Activated T-cell treated with anti-CD3 and anti-CD28 coated beads, Interleukin-2, amount 50 U/mL, for 48 hours (primary cell): ENCODE measurements at places on chromosomes 3 and 15.
A peak's percentile ranks its signal among the peaks of the same experiment; 100 is the strongest.

DNA sequence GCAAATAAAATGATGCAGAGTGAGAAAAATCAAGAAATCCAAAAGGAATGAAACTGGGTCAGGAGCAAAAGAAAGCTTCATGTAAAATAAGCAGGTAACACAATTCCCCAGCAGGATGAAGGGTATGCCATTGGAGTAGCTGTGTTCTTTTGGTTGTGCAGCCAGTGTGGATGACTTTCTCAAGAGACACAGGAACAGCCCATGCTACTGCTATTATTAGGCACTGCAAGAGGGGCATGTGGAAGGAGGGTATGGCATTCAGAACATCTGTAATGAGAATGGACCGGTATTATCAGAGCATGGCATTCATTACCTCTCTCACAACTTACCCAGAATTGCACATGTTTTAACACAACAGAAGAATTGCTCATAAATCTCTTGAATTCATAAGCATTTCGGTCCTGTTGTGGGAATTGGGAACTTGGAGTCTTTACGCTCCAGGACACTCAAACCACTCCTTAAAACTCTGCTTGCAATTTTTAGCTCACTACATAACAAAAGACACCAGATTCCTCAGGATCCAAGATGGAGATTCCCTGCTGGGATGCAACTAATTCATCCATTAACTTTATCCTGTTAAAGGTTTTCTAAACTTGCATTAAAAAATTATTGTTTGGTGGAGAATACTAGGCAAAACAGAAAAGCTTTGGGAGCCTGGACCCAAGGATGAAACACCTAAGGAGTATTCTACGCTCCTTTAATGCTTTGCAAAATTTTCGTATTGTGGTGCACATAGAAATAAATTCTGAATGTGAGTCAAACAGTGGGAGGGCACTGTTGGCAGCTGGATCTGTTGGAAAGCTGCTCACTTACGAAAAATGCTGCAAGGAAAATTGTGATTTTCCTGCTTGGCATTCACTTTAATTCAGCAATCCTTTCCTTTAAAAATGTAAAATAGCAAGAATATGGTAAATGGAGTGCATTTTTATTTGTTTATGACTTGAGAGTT is 34.6 kb upstream of the CDIN1 start:
- DNase-seq, result no peak

DNA sequence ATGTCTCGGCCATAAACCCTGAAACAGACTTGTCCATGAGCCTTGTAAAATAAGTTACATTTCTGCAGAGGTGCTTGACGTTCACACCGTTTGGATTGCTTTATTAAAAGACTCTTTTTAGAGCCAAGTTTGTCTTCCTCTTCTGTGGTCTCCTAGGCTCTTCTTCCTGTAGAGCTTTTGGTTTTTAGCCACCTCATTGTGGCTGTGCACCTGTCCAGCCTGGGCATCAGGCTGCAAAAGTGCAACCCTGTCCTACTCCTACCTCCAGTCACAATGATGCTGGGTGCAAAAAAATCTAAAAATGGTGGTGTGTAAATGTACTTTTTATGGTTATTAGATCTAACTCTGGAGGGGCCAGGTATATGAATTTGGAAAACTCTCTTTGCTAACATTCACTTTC is 2.8 kb upstream of the RIOX2 start:
- DNase-seq, result no peak

DNA sequence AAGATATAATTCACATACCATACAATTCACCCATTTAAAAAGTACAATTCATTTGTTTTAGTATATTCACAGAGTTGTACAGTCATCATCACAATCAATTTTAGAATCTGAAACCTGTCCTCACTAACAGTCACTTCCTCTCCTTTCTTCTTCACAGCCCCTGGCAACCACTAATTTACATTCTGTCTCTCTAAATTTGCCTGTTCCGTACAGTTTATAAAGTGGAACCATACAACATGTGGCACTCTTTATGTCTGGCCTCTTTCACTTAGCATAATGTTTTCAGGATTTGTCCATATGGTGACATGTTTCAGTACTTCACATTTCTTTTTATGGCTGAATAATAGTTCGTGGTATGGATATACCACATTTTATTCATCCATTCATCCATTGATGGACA is 22.7 kb downstream of the ERICH6 start:
- no peak for DNase-seq

DNA sequence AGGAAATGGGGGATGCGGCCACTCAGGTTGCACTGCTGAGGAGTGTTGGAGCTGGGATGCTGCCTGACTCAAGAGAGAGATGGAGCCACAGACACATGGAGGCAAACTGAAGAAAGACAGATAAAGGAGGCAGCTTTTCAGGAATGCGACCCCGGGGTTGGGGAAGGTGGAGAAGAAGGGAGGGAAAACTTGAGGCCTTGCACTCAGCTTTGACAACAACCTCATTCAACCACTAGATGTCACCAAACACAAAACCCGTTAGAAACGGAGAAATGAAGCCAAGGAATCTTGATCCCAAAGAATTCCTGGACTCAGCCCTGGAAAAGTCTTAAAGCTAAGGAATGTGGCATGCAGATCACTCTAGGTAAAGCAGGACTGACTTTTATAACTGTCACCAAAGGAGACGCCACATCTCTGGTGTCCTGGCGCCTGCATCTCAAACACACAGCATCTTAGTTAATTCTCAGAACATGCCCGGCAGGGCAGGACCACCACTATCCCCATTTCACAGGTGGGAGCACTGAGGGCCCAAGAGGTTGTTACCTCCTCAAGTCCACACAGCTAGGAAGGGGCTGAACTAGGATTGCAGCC is 59.6 kb upstream of the LMCD1 start:
- DNase-seq, result no peak

DNA sequence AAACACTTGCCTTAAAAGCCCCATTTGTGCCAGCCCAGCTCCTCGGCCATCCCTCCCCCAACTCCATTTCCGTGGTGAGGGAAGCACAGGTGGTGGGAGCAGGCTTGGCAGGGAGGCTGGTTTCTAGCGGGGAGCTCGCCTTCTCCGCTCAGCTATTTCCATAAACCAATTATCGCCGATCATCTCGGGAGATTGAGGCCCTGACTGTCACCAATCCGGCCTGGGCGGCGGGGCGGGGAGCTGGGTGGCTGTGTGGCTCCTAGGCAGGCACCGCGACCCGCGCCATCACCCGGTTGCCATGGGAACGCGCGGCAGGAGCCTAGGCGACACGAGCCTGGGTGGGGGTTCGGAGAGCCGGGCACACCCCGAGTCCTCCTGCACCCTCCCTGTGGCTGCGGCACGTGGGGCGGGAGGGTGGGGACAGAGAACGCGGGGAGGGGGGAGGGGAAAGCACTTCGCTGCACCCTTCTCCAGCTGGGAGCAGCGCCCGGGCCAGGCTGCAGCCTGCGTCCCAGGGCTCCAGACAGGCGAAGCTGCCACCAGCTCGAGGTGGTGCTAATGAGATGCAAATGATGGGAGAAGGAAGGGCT is 9.3 kb downstream of the CCDC33 start:
- peak; percentile 26 for DNase-seq

DNA sequence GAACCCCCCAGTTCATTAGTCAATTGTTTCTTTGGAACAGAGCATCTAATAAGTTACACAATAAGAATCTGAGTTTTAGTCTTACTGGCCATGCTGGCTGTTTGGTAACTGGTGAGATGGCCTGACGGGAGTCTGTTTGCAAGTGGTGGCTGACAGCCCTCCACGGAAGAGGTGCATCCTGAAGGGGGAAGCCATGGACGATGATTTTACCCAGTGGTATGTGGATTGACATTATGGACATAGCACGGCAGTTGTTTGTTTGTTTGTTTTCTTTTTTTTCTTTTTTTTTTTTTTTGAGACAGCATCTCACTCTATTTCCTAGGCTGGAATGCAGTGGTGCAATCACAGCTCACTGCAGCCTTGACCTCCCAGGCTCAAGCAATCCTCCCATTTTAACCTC is 156.0 kb downstream of the RPLP1 start:
- peak; percentile 8 for DNase-seq

- no peak for DNase-seq
Measured at GRCh38 chr3:13149330-13150108, 76.3 kb upstream of the IQSEC1 start.
